CD4-positive, CD25-positive, alpha-beta regulatory T cell (primary cell): ENCODE measurements at places on chromosomes 2 and 18. TPM values are rescaled to one million over a fixed set of nuclear protein-coding genes. Genes with fewer than 3 reads are reported as not detected.

- H3K4me1 ChIP-seq, result no peaks in the 10 kb centered on the region
- no peak overlapping the region for H3K27ac ChIP-seq
- no peak for DNase-seq
- H3K27me3 ChIP-seq, result no peaks in the 10 kb centered on the region
- H3K4me3 ChIP-seq, result no peak overlapping the region
Measured at GRCh38 chr2:117948615-117949014, 65.3 kb downstream of the CCDC93 start.

- no peaks in the 10 kb centered on the region for H3K4me1 ChIP-seq
- DNase-seq, result no peak
- peaks cover 2% of the 10 kb centered on the region for H3K27me3 ChIP-seq
- H3K4me3 ChIP-seq, result no peak overlapping the region
- no peak overlapping the region for H3K27ac ChIP-seq
Measured at GRCh38 chr18:36264283-36264682, 33.2 kb upstream of the FHOD3 start.

DNA sequence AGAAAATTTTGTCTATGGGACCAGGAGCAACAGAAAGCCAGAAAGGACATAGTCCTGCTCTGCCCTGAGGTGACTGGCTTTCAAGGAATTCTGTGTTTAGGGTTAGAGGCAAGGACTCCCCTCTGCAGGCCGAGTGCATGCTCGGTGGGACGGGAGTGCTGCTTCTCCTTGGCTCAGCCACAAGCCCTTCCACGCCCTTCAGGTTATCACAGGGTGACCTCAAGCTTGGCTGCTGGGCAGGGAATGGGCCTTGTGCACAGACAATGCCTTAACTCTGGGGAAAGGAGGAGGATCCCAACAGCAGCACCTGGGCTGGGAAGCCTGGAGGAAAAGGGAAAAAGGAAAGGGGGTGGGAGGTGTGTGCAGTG, 32.8 kb downstream of the FAM178B start:
- H3K27ac ChIP-seq, result no peak overlapping the region
- no peak for DNase-seq
- no peak overlapping the region for H3K4me3 ChIP-seq

DNA sequence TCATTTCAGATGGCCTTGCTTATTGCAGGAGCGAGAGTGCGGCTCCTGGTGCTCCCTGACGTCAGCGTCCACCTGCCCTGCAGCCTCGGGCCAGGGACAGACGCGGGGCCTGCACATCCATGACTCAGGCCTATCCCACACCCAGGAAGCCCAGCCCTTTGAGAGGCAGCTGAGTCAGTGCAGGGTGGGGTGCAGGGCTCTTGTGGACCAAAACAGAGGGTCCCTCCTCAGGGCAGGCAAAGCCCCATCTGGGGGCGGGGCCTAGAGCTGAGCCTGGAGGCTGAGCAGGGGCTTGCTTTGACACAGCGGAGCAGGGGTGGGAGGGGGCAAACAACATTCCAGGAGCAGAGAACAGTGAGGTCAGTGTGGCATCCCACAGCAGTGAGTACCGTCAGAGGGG, 7.7 kb upstream of the ARHGEF4 start:
- H3K4me1 ChIP-seq, result peaks cover 11% of the 10 kb centered on the region
- no peaks in the 10 kb centered on the region for H3K36me3 ChIP-seq
- no peak for DNase-seq

- no peak overlapping the region for H3K4me3 ChIP-seq
- no peaks in the 10 kb centered on the region for H3K36me3 ChIP-seq
- H3K27ac ChIP-seq, result no peak overlapping the region
- no peaks in the 10 kb centered on the region for H3K27me3 ChIP-seq
- H3K4me1 ChIP-seq, result no peaks in the 10 kb centered on the region
Measured at GRCh38 chr18:23276451-23276850, 141.2 kb downstream of the CABLES1 start.

DNA sequence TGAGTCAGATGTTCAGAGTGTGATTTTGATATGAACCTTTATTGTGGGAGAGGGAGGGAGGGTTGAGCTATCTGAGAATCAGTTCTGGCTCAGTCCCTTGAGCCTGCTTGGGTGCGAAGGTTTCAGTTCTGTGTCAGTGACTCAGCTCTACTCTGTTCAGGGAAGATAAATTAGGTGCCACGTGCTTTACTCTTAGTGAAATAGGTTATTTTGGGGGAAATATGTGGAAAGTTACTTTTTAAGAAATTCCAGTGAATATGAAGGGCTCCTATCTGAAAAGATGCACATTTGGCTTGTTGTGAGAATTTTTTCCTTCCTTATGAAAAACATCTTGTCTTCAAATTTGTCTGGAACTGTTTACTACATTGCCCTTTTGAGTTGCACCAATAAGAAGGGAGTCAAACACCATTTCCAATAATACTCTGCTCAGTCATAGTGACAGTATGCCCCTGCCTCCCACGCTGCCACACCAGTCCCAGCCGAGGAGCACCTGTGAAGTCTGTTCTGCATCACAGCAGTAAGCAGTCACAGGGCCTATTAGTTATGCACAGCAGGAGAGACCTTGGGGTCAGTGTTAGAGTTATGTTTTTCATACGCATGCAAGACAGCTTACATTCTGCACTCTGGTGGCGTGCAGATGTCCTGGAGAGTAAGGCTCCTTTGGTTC, 32.8 kb upstream of the DNAH7 start:
- no peaks in the 10 kb centered on the region for H3K4me1 ChIP-seq
- no peak overlapping the region for H3K4me3 ChIP-seq
- H3K27ac ChIP-seq, result no peak overlapping the region
- no peak for DNase-seq

The EFR3B gene
- 0.10 TPM for total RNA-seq

The LOXHD1 gene
- not detected for total RNA-seq
